Stimulated activated CD8-positive, alpha-beta memory T cell treated with anti-CD3 and anti-CD28 coated beads, Interleukin-7, amount 100 ng/mL, for 4 hours (primary cell): ENCODE measurements at places on chromosomes 6 and 20.

- DNase-seq = no peak
Observed at GRCh38 chr6:17900011-17900410, 87.4 kb downstream of the KIF13A start.

DNA sequence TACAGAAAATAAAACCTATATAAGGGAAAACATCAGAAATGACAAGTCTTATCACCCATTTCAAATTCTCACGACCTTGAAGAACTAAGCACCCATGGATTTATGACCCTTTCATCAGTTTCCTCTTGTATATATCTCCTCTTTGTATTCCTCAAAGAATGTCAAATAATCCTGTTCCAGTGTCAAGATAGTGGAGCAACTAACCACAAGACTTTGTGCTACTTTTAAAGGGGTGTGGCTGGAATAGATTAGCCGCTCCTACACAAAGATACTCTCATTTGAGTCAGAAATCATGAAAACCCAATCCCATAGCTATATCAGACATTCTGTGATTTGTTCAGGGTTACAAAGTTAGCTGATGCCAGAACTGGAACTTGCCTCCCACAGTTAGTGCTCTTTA is 6.6 kb downstream of the REPS1 start:
- DNase-seq = no peak

DNA sequence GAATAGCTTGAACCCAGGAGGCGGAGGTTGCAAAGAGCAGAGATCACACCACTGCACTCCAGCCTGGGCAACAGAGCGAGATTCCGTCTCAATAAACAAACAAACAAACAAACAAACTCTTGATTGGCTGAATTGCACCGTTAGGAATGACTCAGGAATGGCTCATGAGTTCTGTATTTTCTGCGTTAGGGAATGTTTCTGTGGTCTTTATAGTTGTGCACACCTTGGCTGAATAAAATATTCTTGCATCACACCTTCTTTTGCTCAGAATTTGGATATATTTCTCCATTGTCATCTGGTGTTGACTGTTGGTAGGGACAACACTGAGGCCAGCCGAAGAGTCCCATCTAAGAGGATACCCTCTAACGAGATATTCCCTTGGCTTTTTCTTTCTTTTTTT is 19.6 kb upstream of the PI16 start:
- no peak for DNase-seq

GRCh38 chr6:19395316-19395715 is 441.9 kb upstream of the ID4 start:
- DNase-seq = no peak

DNA sequence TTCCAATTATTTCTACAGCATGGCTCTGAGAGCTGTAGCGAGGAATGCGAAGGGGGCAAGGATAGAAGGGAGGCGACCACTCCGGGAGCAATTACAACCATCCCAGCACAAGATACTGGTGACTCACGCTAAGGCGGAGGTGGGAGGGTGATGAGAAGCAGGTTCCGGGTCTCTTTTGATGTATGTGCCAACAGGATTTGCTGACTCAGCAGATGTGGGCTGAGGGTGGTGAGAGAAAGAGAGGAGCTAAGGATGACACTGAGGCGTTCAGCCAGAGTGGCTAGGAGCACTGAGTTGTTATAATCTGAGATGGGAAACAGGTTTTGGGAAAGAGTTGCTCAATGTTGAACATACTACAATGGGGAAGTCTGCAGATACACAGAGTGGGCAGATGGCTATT is 9.3 kb upstream of the TXNDC5 start:
- no peak for DNase-seq

GRCh38 chr6:11236076-11236750 is 3.7 kb upstream of the NEDD9 start:
- no peak for DNase-seq

GRCh38 chr6:136749359-136749997 is 42.8 kb downstream of the MAP3K5 start:
- DNase-seq = no peak
